Activated T-helper 2 cell treated with anti-CD3 and anti-CD28 coated beads, Interferon-gamma antibody, Interleukin-2, Interleukin-4, amounts not matched to agents 10 μg/mL and 5 μg/mL and 100 μg/mL, durations not matched to agents 14 hours and 24 hours and 36 hours (primary cell): ENCODE measurements at places on chromosomes 12 and 14. TPM values are rescaled to one million over a fixed set of nuclear protein-coding genes. Genes with fewer than 3 reads are reported as not detected.

Gene SDR39U1
- 40.8 and 47.7 TPM in 2 replicates for total RNA-seq

GRCh38 chr14:29892327-29892726 is 35.3 kb downstream of the PRKD1 start:
- DNase-seq: no peak

DNA sequence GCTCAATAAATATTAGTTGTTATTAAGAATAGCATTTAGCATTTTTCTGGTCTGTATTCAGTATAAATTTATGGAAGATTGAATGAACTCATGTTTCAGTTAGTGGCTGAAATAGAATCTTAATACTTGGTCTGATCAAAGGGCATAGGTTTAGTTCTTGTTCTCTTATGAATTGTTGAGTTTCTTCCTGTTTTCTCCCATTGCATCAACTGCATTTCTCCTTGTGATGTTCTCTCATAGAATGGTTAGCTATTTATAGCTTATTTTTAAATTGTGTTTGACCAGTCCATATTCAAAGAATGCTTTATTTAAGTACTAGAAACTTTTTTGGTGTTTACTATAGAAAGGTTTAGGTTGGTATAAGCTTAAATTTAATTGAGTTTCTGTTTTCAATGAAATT is 29.8 kb downstream of the APAF1 start:
- no peak for DNase-seq

DNA sequence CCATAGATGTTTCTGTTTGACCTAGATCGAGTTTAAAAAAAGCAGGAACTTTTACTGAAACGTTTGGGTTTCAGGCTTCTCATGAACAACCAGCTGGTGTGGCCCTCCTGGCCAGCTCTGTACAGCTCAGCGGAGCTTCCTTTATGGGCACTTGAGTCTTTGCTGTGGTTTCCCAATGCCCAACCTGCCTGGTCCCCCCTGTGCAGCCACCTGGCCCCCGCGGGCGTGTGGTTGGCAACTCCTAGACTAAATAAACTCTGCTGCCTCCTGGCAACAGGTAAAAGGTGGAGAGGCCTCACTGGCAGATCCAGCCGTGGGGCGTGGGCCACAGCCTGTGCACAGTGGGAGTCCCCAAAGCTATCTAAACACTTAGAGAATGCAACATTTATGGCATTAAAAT is 38.7 kb downstream of the ADGRD1 start:
- DNase-seq: no peak

Gene HRK
- total RNA-seq: not detected in 2 replicates

Gene BCL11B
- total RNA-seq: 34.1 and 34.9 TPM in 2 replicates

Gene RIPK3
- 13.2 and 15.4 TPM in 2 replicates for total RNA-seq

GRCh38 chr12:65533177-65533883 is 254.8 kb downstream of the MSRB3 start:
- DNase-seq: no peak

Gene FBXL14
- total RNA-seq: 18.9 and 20.6 TPM in 2 replicates

DNA sequence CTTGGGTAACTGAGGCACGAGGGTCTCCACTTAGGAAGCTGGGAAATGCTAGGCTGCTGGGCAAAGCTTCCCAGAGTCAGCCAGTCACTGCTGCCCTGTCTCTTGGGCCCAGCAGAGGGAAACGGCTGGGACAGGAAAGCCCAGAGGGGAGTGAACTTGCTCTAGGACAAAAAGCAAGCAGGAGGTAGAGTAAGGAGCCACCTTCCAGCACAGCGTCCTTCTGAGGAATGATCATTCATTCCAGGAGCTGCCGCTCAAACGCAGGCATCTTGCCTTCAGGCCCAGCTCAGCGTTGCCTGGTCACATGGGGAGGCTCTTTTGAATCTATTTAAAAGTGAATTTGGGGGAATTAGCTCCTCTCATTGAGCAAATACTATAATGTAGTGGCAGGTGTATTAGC is 118.6 kb downstream of the CRACR2A start:
- DNase-seq: no peak

- no peak for DNase-seq
Measured at GRCh38 chr12:106112145-106112821, 26.5 kb downstream of the NUAK1 start.

Gene C3AR1
- total RNA-seq: 0.50 and 0.62 TPM in 2 replicates

DNA sequence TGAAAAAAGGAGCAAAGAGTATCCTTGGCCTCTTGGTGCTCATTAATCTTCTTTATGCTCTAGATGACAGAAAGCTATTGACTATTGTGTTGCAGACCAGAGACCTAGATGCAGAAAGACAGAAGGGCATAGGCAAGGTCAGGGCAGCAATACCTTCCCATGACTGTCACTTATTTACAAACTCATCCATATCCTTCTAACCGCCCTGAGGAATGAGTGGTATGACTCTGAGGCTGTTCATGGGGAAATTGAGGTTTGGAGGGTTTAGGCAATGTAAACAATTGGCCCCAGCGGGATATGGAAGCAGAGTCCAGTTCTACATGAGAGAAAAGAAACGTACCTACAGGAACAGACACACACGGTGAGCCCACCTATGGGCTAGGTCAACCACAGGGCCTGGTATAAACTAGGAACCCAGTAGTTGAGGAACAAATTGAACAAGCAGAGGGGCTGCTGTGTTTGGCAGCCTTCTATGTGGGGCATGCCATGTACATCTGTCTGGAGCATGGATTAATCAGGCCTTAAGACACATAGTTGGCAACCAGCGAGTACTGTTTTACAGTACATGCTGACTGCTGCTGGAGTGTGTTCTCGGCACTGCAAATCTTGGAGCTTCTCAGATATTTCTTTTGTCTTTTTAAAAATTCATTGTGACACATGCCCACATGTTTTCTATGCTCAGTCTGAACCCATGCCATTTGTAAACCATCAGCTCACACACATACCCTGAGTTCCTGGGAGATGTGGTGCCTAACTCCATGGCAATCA is 159.7 kb upstream of the NTF3 start:
- DNase-seq: no peak

DNA sequence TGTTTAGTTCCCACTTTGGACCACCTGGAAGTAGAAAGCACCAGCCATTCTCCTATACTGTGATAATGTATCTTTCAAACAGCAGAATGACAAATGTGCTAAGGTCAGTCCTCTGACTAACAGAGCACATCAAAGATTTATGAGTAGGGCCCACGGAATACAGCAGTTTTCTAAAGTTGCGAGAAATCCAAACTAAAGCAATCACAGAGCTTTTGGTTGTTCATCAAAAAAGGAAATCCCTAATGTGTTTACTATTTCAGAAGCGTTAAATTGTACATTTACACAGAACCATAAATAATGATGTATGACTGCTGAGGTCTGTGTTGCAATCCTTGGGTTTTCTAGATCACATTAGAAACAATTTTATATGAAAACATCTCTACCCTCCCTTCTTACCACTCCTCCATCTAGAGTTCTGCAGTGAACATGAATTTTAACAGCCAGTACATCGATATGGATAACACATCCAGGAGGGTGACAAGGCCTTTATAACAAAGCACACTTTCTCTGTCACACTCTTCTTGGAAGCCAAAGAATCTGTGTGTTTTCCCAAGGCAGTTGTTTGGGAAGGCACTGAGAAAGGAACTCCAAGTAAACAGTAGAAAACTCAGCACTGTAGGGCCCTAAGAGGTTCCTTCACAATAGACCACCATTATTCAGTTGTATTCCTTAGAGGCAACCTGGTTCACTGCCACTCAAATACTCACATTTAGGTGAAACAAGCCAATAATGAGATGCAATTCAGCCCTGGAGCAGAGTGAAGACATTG is 7.3 kb downstream of the KITLG start:
- DNase-seq: no peak

DNA sequence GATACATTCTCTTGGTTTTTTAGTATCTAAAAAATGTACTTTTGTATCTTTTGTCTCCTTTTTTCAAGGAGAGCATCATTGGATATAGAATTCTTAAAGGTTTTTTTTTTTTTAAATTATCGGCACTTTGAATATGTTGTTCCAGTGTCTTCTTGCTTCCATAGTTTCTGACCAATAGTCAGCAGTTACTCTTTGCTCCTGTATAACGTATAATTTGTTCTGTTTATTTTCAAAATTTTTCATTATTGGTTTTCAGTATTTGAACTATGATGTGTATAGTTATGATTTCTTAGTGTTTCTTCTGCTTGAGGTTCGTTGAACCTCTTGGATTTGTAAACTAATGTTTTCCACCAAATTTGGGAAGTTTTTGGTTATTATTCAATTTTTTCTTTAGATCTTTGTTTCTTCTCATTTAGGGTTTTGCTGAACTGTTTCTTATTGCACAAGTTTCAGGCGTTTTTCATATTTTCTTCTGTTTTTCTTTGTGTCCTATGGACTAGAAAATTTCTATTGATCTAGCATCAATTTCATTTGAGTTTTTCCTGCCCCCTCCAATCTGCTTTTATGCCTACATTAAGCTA is 93.9 kb downstream of the PLBD1 start:
- DNase-seq: no peak

GRCh38 chr14:36655963-36656686 is 5.5 kb upstream of the PAX9 start:
- no peak for DNase-seq

DNA sequence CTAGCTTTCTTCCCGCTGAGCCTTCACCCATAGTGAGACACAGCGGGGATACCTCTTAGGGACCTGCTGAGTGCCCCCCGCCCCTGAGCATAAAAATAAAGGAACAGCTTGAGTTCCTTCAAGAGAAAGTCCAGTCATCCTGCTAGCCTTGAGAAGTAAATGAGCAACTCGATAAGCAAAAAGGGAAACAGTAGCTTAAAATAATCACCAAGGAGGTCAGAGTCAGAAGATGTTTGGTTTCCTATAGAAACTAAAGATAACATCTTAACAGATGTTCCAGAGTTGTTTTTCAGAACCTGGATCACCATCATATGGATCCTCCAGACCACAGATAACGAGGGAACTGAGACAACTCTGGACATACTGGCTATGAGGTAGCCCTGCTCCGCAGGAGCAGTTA is 94.0 kb downstream of the BCAT1 start:
- DNase-seq: no peak

GRCh38 chr12:111443586-111443985 is 37.9 kb downstream of the SH2B3 start:
- DNase-seq: no peak

GRCh38 chr14:32611752-32612151 is 282.7 kb downstream of the AKAP6 start:
- DNase-seq: no peak

Gene HPD
- not detected in 2 replicates for total RNA-seq

GRCh38 chr12:49129332-49130150 is 1.7 kb downstream of the TUBA1B start:
- no peak for DNase-seq

GRCh38 chr12:76413121-76413520 is 64.9 kb upstream of the BBS10 start:
- no peak for DNase-seq

Gene HOXC12
- total RNA-seq: not detected in 2 replicates

Gene TEX52
- total RNA-seq: not detected in 2 replicates

GRCh38 chr12:132600048-132601032 is 10.0 kb downstream of the LRCOL1 start:
- peak; percentile 23 for DNase-seq

Gene INHBE
- 0.25 and 0.39 TPM in 2 replicates for total RNA-seq

DNA sequence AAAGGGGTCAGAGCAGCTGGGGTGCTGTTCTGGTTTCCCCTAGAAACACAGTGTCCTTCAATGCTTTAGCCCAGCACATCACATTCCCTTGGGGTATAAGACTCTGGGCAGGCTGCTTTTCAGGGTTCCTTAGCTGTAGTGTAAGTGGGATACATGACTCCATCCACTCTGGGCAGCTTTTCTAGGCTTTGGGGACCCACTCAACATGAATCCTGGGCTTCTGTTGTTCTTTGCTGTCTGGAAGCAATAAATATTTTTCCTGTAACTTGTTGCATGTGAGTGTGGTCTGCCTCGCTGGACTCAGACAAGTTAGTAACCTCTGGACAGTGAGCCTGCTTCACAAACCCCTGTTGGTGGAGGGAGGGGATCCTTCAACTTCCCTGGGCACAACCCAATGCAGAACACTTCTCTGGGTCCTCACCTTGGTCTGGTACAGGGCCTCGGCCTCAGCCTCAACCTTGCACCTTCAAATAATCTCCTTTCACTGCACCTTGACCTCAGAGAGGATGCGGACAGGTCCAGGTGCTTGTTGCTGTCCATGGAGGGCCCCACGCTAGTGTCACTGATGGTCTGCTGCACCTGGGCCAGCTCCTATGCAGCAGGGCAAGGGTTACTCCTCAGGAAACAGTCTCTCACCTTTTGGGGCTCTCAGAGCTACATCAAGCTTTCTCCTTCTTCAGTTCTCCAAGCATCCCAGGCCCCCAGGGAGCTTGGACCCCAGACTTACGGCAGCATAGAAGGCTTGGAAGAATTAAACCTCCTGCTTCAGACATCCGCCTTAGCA is 13.5 kb upstream of the KRT73 start:
- no peak for DNase-seq

Gene C14orf132
- 1.1 and 1.6 TPM in 2 replicates for total RNA-seq

Gene BDKRB2
- total RNA-seq: not detected in 2 replicates

- no peak for DNase-seq
Measured at GRCh38 chr12:103085541-103085940, 128.1 kb downstream of the ASCL1 start.

GRCh38 chr14:58907803-58908202 is 270.0 kb downstream of the DACT1 start:
- no peak for DNase-seq

DNA sequence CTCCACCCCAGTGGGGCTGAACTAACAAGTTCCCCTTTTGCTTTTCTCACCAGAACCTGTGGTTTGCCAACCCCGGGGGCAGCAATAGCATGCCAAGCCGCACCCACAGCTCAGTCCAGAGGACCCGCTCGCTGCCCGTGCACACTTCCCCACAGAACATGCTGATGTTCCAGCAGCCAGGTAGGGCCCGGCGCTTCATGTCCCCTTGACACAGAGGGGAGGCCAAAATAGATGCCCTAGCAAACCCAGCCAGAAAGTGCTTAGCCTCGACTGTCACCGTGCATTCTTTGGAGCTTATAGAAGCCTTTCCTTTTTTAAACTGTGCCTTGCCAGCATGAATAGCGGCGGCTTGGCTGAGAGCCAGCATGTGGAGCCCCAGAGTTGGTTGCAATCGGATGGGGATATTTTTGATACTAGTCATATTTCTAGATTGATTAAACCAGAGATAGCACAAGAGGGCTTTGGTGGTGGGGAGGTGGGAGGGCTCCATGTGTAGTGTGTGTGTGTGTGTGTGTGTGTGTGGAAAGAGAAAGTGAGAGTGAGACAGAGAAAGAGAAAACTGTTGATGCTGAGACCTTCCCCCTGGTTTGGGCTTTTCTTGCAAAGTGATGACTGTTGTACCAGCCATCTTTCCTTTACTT is 126.1 kb downstream of the GCH1 start:
- peak; percentile 59 for DNase-seq

- DNase-seq: no peak
Measured at GRCh38 chr14:102802834-102803523, 25.7 kb downstream of the TRAF3 start.

Gene KERA
- not detected in 2 replicates for total RNA-seq

DNA sequence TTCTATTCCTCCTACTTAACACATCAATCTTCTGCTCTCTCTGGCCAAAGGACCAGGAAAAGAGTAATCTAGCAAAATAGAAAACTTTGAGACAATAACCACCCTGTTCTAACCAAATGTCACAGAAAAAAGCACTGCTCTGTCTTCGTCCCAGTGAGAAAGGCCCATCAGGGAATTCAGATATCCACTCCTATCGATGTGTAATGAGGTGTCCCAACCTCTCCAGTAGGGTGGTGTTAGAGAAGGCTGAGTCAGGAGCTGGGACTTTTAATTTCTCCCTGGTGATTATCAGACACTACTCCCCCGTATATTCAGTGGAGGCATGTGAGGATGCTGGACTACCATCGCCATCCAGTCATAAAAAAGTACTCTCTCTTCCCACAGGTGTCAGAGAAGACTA is 130.3 kb downstream of the TMTC3 start:
- DNase-seq: no peak

- DNase-seq: no peak
Measured at GRCh38 chr12:7090222-7090998, 1.8 kb downstream of the C1R start.

Gene SPRING1
- total RNA-seq: 32.4 and 36.1 TPM in 2 replicates
